ENCODE measurements at places on chromosomes 11 and 22.

- DNase-seq, result no peak
Observed at GRCh38 chr11:94586546-94586945, 19.4 kb downstream of the PIWIL4 start.

- no peak for DNase-seq
Observed at GRCh38 chr11:3073029-3073435, 15.8 kb upstream of the CARS1 start.

DNA sequence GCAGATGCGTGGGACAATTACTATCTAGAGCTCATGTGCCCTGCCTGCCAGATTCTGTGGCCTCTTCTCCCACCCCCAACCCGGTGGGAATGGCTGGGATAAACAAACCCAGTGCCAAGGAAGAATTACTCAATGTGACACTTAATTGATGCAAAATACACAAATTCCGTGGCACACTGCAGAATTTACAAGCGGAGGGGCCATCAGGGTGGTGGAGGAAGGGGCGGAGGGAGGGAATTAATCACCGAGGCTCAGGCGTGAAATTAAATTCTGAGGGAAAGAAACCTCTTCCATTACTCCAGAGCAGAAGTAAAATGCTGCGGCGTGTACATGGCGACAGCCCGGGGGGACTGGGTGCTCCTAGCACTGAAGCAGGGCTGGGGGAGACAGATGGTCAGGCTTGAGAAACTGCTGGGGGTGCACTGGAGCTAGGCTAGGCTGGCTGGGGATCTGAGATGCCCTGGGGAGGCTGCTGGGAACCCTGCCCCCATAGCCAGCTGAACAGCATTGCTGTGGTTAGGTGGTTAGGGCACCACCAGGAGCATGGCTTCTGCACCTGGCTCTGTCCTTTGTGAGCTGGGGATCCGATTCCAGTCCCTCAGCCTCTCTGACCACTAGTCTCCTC is 200.6 kb downstream of the CEP164 start:
- no peak for DNase-seq

- no peak for DNase-seq
Observed at GRCh38 chr22:34427436-34427835, 507.2 kb upstream of the LARGE1 start.

GRCh38 chr11:31932879-31933278 is 121.8 kb upstream of the PAX6 start:
- DNase-seq, result no peak

GRCh38 chr11:72441752-72442207 is 7.4 kb upstream of the CLPB start:
- DNase-seq, result no peak

Measured in stimulated activated CD4-positive, alpha-beta T cell treated with anti-CD3 and anti-CD28 coated beads, Interleukin-4, amount 100 ng/mL, for 4 hours (primary cell).